SK-N-SH treated with all-trans-retinoic acid at 6 μM for 48 hours (cell line): ENCODE measurements at places on chromosomes 1 and 21.

DNA sequence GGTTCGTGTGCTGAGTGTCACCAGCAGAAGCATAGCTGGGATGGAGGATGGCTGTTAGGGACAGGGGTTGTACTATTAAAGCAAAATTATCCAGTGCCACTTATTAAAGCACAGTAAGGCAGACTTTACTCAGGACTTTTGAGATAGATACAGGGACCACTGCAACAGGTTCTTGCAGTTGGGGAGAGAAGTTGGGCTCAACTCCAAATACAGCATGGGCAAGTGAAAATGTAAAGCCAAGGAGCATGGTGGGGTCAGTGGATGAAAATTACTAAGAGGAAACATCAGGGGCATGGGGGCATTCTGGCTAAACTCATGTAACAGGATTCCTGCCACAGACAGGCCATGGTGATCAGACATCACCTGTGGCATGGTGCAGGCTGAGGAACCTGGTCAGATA lies 15.0 kb upstream of the REN start:
- ATAC-seq, result no peak

GRCh38 chr1:90841473-90841872 lies 124.4 kb upstream of the BARHL2 start:
- ATAC-seq, result no peak

- no peak for ATAC-seq
Observed at GRCh38 chr1:230465691-230466090, 39.6 kb upstream of the PGBD5 start.

DNA sequence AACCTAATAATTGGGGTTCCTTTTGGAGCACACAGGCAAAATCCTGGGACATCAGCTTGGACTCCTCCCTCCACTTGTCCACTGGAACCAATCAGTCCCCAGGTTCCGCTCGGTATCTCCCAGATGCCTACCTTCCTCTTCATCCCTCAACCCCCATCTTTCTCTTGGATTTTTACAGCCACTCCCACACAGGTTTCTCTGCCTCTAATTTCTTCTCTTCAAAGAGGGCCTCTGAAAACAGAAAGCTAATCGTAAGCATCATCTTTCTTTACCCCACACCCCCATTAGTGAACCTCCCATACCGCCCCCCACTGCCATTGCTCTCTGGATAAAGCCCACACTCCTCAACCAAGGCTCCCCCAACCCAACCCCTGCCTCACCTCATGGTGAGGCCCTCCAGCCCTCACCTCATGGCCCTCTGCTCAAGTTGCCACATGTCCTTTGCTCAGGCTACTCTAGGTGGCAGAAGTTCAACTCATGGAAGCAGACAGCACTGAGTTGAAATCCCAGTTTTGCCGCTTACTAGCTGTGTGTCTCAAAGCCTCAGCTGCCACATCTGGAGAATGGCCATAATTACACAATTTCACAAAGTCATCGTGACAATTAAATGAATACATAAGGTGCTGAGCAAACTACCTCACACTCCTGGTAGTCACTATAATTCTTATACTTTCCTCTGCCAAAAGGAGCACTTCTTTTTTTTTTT lies 18.1 kb upstream of the WASF2 start:
- peak; percentile 31; the same call in 1 of the 3 replicates for ATAC-seq

GRCh38 chr1:2354511-2355372 lies 36.6 kb downstream of the MORN1 start:
- no peak for ATAC-seq

- no peak for ATAC-seq
Observed at GRCh38 chr1:107414550-107414949, 273.7 kb downstream of the NTNG1 start.

DNA sequence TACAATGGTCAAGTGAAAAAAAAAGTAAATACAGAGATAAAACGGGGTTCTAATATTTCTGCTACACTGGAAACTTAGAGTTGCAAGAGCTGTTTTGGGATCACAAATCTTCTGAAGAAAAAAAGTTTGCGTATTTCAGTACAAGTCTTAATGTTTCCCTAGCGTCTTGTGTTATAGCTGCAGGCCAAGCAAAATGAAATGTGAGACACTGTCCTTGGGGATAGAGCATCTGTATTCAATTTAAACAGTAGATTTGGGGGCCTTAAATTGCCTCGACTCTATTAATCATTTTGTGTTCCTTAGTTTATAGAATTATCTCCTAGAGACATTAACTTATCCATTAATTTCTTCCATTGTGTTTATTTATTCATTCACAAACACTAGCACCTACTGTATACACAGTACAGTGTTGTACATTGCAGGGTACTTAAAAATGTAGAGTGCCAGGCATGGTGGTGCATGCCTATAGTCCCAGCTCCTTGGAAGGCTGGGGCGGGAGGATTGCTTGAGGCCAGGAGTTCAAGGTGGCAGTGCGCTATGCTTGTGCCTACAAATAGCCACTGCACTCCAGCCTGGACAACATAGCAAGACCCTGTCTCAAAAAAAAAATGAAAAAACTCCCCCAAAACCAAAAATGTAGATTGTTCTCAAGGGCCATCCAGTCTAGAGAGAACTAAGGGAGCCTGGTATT lies 7.9 kb downstream of the DISC1 start:
- peak; percentile 53; the same call in 1 of the 3 replicates for ATAC-seq

DNA sequence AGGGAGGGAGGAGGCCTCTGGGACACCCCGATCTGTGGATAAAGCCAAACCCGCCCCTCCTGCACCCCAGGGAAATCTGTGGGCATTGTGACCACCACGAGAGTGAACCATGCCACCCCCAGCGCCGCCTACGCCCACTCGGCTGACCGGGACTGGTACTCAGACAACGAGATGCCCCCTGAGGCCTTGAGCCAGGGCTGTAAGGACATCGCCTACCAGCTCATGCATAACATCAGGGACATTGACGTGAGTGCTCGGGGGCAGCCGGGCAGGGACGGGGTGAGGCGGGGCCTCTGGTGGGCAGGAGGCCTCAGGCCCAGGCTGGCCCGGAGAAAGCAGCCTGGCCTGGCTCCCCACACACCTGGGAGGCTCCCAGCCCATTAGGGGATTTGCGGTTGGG lies 54.7 kb downstream of the ALPL start:
- no peak for ATAC-seq

DNA sequence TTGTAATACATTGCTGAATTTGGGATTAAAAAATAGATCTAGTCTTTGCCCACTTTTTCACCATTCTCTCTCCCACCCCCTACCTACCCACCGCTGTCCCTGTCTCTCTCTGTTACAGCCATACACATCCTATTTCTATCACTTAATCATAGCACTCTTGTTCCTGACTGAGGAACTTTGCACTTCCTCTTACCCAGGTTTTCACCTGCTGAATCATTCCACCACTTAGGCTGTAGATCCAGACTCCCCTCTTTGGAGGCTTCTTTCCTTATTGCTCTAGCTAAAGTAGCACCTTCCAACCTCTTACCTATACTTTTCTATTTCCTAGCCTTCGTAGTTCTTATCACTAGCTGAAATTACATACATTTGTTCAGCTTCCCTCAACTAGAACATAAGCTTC lies 59.6 kb downstream of the ATP6V1G3 start:
- ATAC-seq, result no peak

- ATAC-seq, result no peak
Observed at GRCh38 chr1:188023206-188023605, 1194.5 kb downstream of the PLA2G4A start.

- peak; percentile 94 for ATAC-seq
Observed at GRCh38 chr1:103283841-103284669, 175.7 kb upstream of the COL11A1 start.

- no peak for ATAC-seq
Observed at GRCh38 chr1:168362991-168363390, 82.3 kb downstream of the TBX19 start.

- ATAC-seq, result peak; percentile 53
Observed at GRCh38 chr1:51236531-51237350, 668 bp downstream of the RNF11 start.

DNA sequence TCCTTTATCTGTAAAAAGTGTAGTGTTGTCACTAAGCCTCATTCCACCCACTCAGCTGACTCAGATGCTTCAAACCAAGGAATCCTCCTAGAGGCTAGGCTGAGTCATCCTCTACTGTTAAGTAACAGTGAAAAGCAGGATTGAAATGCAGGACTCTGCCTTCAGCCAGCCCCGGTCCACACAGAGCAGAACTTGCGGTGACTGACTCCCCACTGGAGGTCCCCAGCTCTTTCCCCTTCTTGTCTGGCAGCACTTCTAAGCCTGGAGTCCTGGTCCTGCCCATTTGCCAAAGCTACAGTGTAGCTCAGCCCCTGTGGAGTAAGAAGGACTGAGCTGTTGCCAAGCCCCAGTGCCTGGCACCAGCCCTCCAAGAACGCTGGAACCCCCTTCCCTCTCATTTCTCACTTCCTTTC lies 1.7 kb downstream of the RAB7B start:
- peak; percentile 94 for ATAC-seq

DNA sequence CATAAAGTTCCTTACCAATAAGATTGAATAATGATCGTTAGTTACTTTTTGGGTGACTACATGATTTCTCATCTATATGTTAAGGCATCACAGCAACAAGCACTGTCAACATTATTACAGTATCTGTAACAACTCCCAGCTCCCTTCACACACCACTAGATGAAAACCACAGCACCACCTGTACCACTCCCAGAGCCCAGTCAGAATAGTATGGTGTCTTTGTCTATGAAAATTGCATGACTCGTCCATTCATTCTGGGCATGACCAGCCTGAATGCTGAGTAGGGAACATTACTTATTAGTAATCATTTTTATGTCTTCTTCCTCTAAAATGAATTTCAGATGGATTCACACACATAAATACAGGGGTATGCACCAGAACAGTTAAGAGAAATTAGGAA lies 7.0 kb downstream of the OLFML2B start:
- no peak for ATAC-seq

- ATAC-seq, result no peak
Observed at GRCh38 chr1:88892357-88892877, 1.1 kb upstream of the GTF2B start.

DNA sequence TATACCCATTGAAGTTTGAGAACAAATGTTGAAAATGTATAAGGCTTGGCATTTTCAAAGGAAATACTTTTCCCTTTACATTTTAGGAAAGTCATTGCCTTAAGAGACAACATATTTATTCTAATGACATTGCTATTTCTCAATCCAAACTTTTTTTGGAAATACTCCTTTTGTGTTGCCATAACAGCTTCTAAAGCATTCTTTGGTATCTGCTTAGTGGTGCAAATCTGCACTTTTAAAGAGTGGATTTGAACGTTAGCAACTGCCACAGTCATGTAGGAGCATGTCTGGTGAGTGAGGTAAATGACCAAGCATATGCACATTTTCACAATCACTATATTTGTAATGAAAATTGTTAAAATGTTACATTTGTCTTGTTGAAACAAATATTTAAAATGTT lies 124.4 kb upstream of the GORAB start:
- ATAC-seq, result peak; percentile 28; the same call in 1 of the 3 replicates

DNA sequence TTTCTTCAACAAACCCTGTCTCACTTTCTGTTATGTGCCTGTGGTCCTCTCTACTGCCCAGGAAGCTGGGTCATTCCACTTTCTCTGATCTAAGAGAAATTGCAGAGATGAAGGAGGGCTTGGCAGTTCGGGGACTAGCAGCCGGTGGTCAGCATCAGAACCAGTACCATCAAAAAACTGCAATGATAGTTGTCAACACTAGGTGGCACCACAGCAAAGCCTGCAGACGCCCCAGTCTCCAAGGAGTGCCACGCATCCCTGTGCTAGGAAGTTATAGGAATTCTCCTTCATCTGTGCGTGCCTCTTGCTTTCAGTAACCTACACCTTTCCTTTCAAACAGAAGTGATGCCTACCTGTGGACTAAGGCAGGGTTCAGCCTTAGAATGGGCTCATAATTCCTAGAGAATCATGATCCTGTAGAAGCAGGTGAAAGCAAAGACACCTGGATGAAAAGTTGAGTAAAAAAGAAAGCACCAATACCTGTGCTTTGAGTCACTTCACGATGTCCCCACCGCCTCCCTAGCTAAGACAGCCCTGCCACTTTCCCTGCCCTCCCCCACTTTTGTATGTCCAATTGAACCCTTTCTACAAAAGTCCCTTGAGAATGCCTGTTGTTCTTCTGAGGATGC lies 129.2 kb downstream of the ADAMTS1 start:
- ATAC-seq, result peak; percentile 95

DNA sequence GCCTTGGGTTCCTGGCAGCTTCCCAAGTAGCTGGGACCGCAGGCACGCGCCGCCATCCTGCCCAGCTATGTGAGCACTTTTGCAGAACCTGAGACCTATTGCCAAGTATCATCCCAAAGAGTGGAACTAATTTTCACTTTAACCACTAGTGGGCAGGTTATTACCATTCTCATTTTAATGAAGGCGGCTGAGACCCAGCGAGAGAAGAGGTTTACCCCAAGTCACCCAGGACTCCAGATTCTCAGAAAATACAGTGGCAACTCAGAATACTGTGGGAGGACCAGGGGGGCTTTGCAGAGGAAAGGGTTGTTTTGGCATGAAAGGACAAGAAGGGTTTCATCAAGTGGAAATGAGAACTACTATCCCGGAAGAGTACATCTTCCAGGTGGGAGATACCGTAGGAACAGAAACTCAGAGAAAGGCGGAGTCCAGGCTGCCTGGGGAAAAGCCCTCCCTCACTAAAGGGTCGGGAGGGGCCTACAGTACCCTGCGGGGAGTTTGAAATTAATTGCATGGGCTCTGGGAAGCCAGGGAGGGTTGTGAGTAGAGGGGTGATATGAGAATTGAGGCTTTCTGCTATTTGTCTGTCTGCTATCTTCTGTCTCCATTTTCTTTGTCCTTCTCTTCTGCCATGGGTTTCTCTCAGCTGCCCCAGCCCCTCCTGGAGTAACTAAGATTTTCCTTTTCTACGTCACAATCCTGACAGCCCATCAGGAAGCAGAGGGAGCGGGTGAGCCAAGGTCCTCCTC lies 7.2 kb upstream of the SEMA4A start:
- peak; percentile 57 for ATAC-seq

DNA sequence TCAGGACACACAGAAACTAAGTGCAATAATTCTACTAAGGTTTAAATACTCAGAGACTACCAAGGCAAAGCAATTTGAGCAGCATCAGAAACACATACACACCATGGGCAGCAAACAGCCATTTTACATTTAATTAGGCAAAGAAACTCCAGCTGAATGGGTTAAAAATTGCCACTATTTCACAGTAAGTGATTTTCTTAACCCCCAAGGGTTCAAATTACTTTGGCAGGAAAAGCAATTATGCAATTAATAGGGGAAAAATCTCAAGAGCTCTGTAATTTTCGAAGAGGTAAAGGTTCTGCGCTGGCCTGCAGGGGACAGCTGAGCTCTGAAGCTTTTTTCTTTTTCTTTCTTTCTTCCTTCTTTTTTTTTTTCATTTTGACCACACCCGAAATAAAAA lies 206.2 kb upstream of the RRP15 start:
- no peak for ATAC-seq

DNA sequence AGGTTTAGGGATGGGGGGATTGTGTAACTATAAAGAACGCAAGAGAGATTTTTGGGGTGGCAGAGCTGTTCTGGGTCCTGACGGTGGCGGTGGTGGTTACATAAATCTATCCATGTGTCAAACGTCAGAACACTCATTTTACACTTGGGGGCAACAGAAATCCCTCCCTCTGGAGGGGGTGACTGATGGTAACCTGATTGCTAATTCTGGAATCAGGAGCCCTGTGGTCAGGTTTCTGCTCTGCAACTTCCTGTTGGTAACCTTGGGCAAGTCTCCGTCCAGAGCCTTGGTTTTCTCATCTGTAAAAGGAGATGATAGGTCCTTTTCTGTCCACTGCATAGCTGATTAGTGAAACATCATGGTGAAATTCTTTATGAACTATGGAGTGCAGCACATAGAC lies 40.9 kb downstream of the ALPL start:
- no peak; the same call in 2 of the 3 replicates for ATAC-seq
